CD8-positive, alpha-beta memory T cell (primary cell): ENCODE measurements at places on chromosomes 11 and 22.

DNA sequence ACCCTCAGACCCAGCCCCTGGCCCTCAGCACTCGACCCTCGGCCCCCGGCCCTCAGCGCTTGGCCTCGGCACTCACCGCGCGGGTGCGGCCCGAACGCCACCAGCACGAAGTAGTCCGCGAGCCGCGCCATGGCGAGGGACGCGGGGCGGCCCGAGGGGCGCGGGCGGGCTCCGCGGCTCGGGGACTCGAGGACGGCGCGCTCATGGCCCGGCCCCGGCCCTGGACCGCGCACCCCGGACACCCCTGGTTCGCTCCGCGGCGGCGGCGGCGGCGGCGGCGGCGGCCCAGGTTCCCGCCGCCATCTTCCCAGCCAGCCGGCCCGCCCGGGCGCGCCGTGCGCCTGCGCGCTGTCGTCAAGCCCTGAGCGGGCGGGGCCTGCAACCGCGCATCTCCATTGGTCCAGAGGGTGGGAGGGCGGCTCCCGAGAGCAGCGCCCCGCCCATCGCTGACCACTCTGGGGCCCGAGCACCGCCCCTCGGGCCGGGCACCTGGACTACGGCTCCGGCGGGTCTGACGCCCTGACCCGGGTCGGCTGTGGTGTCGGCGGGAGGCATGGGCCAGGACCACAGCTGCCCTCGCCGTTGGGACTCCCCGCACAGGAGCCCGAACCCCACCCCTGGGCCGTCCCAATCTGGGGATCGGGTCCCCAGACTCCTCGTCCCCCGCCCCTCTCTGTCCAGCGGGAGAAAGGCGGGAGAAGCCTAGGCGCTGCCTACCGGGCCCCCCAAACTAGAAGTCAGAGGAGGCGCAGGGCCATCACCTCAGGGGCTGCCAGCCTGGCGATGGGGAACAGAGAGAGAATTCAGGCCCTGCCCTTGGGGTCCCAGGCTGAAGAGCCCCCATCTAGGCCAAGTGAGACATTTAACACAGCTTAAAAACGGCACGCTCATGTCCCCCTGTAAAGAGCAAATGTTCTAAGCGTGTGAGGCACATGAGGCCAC, at the start of gene SBF1:
Gene SBF1 (minus strand): TSS at position 326 of the 942 bp plus-strand sequence. CDS start 195 bp downstream, at position 131.
- peak; percentile 91 for DNase-seq

DNA sequence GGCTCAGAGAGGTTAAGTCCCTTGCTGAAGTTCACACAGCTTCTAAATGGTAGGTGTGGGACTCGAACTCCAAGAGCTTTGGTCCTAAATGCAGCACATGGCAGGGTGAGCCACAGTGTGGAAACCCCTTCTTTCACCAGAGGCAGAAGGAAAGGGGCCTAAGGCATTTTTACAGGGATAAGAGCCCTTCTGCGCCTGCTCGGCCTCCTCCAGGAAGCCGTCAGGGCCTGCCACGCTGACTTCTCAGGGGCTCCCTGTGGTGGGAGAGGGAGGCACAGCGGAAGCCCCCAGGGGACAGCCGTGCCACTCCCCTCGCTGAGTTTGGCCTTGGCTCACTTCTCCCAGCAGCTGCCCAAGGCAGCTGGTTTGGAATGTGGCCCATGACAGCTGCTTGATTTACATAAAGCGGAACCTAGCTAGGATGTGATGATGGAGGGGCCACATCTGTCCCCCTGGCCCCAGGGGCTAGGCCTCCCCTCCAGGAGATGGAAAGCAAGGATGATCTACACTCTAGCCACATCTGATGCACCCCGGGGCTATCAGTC, 35.4 kb downstream of the CD82 start:
- no peak for DNase-seq

DNA sequence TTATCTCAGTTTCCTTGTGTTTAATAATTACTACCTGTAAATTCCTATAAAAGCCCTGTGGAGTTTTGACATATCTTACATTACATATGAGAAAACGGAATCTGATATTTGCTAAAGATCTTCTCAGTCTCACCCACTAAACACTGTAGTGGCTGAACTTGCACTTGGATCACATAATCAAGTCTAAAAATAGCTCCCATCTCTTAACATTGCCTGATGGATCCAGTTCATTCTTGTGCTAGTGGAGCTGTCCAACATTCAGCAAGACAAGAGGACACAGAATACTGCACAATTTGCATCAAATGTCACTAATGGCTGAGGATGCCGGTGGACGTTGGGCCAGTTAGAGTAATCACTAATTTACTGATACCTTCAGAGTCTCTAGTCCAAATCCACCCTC, 569.9 kb upstream of the ANO5 start:
- DNase-seq: no peak

- no peak for DNase-seq
Measured at GRCh38 chr22:44839061-44839460, 86.7 kb downstream of the ARHGAP8 start.

DNA sequence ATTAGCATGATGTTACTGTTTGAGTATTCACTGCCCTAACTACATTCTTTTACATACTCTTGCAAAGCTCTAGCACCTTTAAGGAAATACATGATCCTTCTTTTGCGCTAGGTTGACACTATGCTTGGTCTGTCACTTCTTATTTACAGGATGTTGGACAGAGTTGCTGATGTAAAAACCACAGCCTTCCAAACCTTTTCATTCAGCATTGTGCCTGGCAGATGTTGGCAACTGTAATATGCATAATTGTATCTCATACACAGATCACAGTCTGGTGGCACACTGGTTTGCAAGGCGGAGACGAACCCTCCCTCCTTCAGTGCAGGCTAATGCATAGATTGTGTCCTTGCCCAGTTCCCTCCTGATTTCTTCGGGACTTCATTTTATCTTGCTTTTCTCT, 224.1 kb downstream of the SNX19 start:
- DNase-seq: no peak

DNA sequence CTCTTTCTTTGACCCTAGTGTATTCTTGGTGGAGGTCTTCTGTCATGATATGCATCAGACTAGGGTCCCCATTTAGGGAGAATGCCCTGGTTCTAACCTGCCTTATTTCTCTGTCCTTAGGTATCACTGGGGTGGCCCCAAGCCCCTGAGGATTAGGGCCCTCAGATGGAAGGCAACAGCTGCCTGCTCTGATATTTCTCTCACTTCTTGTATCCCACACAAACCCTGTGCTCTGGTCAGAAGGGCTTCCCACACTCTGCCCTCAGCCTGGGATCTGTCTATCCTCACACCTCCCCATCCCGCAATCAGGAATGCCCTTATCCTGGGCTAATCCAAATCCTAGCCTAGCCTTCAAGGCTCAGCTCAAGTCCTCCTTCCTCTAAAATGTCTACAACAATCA, 75.5 kb downstream of the KCNC1 start:
- DNase-seq: no peak

DNA sequence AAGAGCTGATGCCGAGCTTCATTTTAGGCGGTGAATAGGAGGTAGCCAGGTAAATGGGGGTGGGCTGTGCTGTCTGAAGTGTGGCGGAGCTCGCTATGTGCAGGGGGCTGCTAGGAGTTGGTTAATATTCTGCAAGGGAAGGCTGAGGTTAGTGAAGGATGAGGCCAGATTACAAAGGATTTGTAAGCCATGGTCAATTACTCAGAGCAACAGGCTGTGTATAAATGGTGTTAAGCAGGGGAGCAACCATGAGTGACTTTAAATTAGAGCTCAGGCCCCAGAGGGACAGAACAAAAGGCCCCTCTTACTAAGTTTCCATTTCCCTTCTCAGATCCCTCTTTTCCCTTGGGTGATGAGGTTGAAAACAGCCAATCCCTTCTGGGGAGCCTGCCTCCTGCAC, 7.3 kb upstream of the MCAM start:
- DNase-seq: no peak

DNA sequence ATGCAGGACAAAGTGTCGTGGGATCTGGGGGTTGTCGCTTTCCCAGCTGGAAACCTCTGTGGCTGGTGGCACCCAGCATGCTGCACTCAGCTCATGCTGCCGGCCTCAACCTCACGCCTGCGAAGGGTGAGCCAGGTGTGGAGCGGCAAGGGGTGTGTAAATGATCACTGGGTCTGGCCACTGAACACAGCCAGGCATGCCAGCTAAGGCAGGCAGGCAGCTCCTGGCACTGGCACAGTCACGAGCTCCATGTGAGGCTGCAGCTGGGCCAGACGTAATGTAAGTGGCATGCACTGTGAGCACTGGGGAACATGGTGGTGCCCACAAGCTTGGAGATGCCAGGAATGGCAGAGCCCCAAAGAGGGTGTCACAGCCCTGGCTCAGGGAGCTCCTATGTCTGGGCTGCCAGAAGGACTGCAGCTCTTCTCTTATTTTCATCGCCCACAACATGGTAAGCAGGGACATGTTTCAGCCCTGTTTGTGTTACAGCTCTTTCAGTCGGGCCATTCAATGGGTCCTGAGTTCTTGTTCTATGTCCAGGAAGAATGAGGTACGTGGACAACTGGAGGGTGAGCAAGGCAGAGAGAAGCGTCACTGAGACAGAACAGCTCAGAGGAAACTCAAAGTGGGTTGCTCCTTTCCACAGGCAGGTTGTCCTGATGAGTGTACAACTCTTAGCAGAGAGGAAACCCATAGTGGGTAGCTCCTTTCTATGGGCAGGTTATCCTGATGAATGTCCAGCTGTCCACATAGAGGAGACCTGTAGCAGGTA, 403.8 kb downstream of the CNTN5 start:
- DNase-seq: no peak

DNA sequence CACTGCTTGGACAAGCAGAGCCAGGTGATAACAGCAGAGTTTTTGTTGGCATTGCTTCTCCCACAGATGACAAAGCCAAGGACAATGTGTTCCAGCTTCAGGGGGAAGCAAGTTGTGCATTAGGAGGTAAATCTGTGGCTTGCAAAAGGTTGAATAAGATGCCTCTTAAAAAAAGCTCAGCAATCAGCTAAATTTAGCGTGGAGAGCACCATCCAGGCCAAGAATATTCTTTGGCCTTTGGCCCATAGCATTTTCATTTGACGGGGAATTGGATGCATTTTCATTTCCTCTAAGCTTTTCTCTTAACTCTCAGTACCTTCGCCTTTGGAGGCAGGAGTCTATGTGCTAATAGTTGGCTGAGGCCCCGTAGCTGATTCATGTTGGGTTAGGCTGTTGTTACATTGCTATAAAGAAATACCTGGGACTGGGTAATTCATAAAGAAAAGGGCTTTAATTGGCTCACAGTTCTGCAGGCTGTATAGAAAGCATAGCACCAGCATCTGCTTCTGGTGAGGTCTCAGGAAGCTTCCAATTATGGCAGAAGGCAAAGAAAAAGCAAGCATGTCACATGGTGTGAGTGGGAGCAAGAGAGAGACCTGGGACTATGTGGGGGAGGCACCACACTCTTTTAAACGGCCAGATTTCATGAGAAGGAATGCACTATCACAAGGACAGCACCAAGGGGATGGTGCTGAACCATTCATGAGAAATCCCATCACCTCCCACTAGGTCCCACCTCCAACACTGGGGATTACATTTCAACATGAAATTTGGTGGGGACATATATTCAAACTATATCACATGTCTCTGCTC, 350.1 kb upstream of the C11orf87 start:
- no peak for DNase-seq

GRCh38 chr11:13297917-13298356, 20.3 kb downstream of the BMAL1 start:
- DNase-seq: no peak

DNA sequence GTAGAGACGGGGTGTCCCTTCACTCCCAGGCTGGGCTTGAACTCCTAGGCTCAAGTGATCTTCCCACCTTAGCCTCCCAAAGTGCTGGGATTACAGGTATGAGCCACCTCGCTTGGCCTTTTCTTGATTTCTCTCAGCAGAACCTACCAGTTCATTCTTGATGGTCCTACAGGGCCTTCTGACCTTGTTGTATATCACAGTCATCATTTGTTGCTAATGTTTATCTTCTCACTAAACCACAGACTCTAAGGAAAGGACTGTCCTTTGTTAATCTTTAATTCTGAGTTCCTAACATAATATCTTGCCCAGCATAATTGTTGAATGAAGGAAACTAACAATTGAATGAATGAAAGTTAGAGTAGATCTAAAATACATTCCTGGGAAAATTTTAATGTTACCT, 22.0 kb upstream of the ZC3H12C start:
- no peak for DNase-seq

DNA sequence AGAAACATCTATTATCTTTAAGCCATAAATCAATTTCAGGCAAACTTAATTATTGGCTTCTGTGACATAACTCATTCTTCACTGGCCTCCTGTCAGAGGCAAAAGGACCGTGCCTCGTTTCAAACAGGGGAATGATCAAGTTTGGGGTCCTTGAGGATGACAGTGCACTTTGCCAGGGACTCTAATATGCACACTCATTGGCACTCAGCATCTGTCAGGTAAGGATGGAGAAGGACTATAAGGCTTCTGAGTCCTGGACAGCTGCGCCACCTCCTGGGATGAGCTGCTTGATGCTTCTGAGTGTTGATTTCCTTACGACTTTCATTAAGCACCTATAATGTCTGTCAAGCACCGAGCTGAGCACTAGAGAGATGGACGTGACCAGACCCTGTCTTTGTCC, 20.2 kb downstream of the BPIFC start:
- no peak for DNase-seq

- DNase-seq: no peak
Measured at GRCh38 chr11:16070573-16070972, 285.8 kb downstream of the SOX6 start.

DNA sequence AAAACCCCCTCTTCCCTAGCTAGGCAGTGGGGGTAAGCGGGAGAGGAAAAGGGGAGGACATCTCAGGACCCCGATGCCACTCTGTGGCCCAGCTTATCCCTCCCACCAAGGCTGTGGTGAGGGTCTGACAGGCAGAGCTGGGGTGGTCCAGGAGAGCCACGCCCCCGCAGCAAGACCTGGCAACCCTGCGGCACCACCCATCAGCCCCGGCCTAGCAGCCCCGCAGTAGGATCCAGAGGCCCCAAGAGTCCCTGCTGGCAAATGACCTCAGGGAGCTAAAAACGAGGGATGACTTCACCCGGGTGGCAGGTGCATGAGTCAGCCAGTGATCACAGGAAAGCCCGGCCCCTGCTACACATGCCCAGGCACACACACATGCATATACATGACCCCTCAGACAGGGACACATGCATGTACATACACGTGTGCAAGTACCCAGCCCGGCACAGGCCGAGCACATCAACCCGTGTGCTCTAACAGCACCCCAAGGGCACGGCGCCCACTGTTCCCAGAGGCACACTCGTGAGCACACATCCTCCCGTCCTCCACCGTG, 32.3 kb downstream of the ARVCF start:
- DNase-seq: no peak

DNA sequence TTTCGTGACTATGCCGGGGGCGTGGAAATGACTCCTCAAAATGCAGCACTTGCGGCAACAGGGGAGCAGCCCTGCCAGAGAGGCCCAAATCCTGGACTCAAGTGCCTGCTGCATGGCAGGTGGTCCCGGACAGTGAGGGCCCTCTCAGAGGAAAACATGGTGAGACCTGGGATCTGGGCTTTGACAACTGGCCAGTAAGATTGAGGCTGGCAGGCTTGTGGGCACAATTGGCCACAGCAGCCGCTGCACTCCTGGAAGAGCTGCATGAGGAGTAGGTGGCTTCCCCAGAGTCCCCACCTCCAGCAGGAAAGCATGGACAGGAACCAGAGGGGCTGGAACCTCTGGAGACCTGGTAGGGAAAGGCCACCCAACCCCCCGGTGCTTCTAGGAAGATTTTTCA, 13.4 kb downstream of the LINC01488 start:
- DNase-seq: peak; percentile 37

GRCh38 chr11:32466279-32466915, 31.1 kb upstream of the WT1 start:
- no peak for DNase-seq
